ENCODE measurements at places on chromosomes 11 and 22. TPM values are rescaled to one million over a fixed set of nuclear protein-coding genes. Genes with fewer than 3 reads are reported as not detected.

- DNase-seq, result no peak
Measured at GRCh38 chr11:36361901-36362391, 65.9 kb downstream of the PRR5L start.

DNA sequence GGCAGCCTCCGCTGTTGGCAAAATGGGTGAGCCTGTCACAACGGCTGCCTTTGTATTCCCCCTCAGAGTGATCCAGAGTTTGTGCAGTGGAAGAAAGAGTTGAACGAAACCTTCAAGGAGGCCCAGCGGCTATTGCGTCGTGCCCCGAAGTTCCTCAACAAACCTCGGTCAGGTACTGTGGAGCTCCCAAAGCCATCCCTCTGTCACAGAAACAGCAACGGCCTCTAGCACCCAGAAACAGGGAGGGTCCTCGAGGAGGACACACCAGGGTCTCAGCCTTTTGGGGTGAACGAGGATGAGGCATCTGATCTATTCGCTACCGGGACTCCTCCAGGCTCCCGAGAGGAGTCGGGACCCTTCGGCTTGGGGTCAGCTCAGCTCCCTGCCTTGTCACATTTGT lies 19.8 kb upstream of the MYO18B start:
- no peak for DNase-seq

DNA sequence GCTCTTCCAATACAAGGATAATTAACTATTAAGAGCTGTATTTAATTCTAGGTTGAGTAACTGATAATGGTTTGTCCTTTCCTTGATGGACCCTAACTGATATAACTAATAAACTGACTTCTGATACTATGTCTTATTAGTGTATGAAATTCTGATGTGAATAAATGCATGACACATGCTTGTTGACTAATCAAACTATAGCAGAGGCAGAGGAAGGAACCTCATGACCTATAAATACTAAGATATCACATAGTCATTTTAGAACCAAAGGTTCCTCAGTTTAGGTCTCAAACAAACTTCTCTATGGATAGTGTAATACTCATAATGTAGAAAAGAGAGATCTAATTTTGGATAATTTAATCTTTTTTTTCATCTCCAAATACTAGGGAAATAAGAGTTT lies 4.8 kb upstream of the HBD start:
- DNase-seq, result no peak

Gene SULT4A1
- 0.12 TPM for polyA plus RNA-seq

DNA sequence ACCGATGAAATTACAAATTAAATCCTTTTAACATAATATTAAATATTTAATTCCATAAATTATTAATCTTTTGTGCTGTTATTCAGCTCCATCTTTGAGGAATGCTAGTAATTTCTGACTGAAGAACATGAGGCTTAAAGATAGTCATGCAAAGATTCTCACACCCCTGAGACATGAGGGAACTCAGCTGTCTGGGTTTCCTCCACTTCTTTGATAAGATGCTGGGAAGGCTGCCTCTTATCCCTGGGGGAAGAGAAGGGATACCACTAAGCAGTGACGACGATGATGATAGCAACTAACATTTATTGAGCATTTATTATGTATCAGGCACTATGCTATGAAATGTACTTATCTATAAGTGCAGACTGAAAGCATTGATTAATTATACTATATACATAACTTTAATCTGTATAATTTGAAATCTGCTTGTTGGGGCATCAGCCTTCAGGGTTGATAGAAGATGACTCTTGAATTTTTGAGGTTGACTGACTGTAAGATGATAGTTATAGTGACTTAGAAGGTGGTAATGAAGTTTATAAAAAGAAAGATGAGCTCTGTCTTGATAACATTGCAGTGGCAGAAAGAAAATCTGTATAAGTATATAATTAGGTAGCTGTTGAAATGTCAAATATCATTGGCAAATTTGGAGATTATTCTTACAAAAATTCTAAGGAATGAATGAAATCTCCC lies 78.4 kb downstream of the SIK2 start:
- DNase-seq, result no peak

GRCh38 chr11:13423372-13423771 lies 39.6 kb downstream of the BTBD10 start:
- DNase-seq, result no peak

- DNase-seq, result no peak
Measured at GRCh38 chr11:22552885-22553284, 72.7 kb downstream of the FANCF start.

DNA sequence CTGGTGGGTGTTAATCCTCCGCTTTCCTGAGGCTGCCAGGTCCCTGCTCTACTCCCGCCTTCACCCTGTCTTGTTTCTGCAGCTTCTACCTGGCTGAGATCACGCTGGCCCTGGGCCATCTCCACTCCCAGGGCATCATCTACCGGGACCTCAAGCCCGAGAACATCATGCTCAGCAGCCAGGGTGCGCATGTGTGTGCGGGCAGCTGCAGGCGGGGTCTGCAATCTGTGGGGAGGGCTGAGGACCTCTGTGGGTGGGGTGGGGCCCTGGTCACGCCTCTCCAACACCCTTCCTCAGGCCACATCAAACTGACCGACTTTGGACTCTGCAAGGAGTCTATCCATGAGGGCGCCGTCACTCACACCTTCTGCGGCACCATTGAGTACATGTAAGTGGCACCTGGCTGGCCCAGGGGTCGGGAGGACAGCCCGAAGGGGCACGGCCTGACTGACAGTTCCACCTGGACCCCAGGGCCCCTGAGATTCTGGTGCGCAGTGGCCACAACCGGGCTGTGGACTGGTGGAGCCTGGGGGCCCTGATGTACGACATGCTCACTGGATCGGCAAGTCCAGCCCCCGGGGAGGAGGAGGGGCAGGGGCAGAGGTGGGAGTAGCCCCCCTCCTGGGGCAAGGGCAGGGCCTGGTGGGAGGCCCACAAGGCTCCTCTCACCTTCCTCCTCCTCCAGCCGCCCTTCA lies 4.5 kb downstream of the RPS6KB2 start:
- DNase-seq, result no peak

Gene DKK3
- 36.7 TPM for polyA plus RNA-seq

GRCh38 chr11:83070044-83070701 lies 1.5 kb downstream of the RAB30 start:
- DNase-seq, result no peak

Data from stomach (tissue), 19 donors.